ENCODE measurements at places on chromosomes 11 and 22. TPM values are rescaled to one million over a fixed set of nuclear protein-coding genes. Genes with fewer than 3 reads are reported as not detected.

Gene OR52I1
- total RNA-seq: not detected

Gene KCNQ1
- total RNA-seq: 39.4 TPM

Gene CCDC87
- 0.63 TPM for total RNA-seq

Gene F2
- total RNA-seq: 0.17 TPM

Gene LARGE2
- total RNA-seq: not detected

Gene ARHGAP20
- total RNA-seq: 0.64 TPM

GRCh38 chr11:115958089-115959000, 454.1 kb upstream of the CADM1 start:
- no peaks in the 10 kb centered on the region for H3K27me3 ChIP-seq
- peaks cover 6% of the 10 kb centered on the region for H3K4me1 ChIP-seq
- DNase-seq: no peak
- H3K27ac ChIP-seq: no peak overlapping the region
- no peak overlapping the region for H3K4me3 ChIP-seq

DNA sequence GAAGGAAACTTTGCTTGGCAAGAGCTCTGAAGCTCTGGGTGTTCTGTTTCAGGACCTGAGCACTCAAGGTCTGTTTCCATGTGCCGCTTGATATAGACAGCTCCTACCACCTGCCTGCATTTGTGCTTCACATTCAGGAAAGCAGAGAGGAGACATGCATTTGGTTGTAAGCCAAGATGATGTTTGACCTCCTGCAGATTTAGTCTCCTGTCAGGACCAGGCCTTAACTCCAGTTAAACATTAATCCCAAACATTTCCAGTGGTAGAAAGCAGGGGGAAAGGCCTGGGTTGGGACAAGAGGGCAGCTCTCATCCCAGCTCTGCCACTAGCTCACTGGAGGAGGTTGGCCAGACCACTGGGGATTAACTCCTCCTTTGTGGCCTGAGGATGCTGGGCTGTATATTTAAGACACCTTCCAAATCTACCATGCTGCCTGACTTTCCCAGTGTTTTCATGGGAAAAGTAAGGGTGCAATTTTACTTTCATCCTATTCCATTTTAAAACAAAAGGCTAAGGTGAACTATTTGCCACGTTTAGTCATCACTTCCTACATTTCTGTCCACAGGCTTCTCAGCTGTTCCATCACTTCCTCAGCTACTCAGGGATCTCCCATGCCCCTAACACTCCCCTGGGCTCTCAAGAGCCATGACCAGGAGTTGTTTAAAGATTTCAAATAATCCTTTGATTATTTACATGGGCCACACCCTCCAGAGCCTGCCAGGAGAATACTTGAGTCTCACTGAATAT, 80.9 kb downstream of the INSC start:
- H3K27ac ChIP-seq: no peak overlapping the region
- no peak overlapping the region for H3K4me3 ChIP-seq
- peaks cover 7% of the 10 kb centered on the region for H3K4me1 ChIP-seq
- no peaks in the 10 kb centered on the region for H3K27me3 ChIP-seq

- peaks cover 10% of the 10 kb centered on the region for H3K4me1 ChIP-seq
- H3K4me3 ChIP-seq: no peak overlapping the region
- no peak overlapping the region for H3K27ac ChIP-seq
- no peaks in the 10 kb centered on the region for H3K36me3 ChIP-seq
Observed at GRCh38 chr22:44449061-44449682, 48.9 kb downstream of the RTL6 start.

DNA sequence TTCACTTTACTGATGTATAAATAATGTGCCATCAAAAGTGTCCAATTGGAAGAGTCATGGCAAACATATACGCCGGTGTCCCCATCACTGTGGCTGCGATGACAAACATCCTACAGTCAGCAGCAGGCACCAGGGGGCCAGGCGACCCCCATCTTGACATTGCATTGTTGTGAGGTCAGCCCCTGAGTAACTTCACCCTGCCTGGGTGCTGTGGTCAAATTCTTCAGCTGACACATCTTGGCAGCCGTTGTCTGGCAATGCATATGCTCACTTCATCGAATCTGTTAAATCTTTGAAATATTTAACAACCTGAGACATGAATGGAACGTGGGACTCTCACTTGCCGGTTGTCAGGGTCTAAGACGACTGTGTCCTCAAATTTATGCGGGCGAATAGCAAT, 430.9 kb downstream of the BRD1 start:
- no peaks in the 10 kb centered on the region for H3K27me3 ChIP-seq
- H3K4me1 ChIP-seq: no peaks in the 10 kb centered on the region
- no peak overlapping the region for H3K27ac ChIP-seq
- no peak for DNase-seq
- H3K36me3 ChIP-seq: no peaks in the 10 kb centered on the region
- no peak overlapping the region for H3K4me3 ChIP-seq

GRCh38 chr22:27987557-27987956, 68.5 kb upstream of the PITPNB start:
- H3K27ac ChIP-seq: no peak overlapping the region
- no peaks in the 10 kb centered on the region for H3K27me3 ChIP-seq
- peaks cover 7% of the 10 kb centered on the region for H3K4me1 ChIP-seq
- DNase-seq: no peak
- H3K4me3 ChIP-seq: no peak overlapping the region

Measured in heart left ventricle (tissue), 16 donors.